Astrocyte of the cerebellum (primary cell): ENCODE measurements at places on chromosomes 13 and 19.

- no peak for DNase-seq
Measured at GRCh38 chr13:90197722-90198121, 1149.8 kb upstream of the MIR17HG start.

- DNase-seq, result no peak
Measured at GRCh38 chr13:114131583-114132418, 622 bp downstream of the RASA3 start.

GRCh38 chr13:84208246-84208910, 326.1 kb upstream of the SLITRK1 start:
- no peak for DNase-seq

- DNase-seq, result no peak
Measured at GRCh38 chr13:107644136-107644535, 571.2 kb downstream of the LIG4 start.

DNA sequence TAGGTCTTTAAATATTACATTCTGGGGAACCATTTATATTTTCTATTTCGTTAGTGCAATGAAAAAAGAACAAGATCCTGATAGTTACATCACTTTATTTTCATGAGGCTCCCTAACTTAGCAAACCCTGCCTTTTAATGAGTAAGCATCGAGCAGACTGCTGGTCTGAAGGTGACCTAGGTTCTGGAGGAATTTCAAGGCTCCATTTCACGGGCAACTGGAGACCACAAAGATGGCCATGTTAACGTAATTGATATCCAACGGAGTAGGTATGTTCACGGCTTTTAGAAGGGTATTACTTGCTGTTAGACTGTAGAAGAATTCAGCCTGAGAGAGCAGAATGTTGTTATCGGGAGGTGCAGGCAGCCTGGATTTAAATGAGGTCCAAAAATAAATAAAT, 1597.6 kb downstream of the EFNB2 start:
- no peak for DNase-seq

- DNase-seq, result no peak
Measured at GRCh38 chr13:70829748-70830147, 721.5 kb upstream of the KLHL1 start.

DNA sequence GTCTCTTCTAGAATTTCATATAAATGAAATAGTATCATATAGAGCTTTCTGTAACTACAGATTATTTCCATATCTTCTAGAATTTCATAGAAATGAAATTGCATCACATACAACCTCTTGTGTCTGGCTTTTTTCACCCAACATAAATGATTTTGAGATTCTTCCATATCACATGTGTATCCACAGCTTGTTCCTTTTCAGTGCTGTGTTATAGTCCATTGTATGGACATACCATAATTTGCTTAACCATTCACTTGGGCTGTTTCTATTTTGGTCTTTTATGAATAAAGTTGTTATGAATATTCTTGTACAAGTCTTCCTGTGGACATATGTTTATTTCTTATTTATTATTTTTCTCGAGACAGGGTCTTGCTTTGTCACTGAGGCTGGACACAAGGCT, 11.7 kb downstream of the TPRX1 start:
- DNase-seq, result no peak

- no peak for DNase-seq
Measured at GRCh38 chr13:109500146-109500773, 286.1 kb downstream of the IRS2 start.

DNA sequence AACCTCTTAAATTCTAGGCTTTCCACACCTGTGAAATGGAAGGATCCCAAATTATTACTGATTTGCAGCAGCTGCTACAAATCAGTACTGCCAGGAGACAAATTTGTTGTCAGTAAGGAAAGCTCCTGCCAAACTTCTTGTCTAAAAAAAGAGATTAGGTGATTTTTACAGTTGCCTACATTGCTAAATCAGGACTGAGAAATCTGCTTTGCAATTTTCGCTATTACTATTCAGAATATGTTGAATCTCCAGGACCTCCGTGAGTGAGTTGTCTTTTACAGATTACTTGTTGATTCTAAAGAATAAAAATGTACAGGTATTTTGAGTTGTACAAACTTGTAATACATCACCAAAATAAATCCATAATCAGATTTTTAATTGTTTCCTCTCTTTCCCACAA, 1815.9 kb downstream of the PCDH9 start:
- DNase-seq, result no peak

DNA sequence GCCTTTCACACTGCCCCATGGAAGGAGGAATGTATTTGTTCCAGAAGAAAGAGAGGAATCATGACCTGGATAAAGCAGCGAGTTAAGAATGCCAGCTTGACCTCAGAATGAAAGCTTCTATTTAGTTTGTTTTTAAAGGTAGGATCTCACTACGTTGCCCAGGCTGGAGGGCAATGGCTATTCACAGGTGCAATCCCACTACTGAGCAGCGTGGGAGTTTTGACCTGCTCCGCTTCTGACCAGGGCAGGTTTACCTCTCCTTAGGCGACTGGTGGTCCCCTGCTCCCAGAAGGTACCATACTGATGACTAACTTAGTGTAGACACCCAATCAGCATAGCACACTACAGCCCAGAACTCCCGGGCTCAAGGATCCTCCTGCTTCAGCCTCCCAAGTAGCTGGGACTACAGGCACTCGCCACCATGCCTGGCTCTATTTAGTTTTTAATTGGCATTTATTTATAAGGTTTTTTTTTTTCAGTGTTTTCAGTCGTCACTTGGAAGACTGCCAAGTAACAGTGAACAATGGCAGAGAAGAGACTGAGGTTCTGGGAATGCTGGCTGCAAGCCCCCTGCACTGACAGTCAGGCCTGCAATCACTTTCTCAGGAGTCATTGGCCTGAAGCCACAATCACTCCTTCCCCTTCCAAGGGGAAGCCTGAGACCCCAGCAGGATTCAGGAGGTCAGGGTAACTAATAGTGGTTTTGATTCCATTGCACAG, 73.1 kb downstream of the EPS15L1 start:
- DNase-seq, result peak; percentile 19

DNA sequence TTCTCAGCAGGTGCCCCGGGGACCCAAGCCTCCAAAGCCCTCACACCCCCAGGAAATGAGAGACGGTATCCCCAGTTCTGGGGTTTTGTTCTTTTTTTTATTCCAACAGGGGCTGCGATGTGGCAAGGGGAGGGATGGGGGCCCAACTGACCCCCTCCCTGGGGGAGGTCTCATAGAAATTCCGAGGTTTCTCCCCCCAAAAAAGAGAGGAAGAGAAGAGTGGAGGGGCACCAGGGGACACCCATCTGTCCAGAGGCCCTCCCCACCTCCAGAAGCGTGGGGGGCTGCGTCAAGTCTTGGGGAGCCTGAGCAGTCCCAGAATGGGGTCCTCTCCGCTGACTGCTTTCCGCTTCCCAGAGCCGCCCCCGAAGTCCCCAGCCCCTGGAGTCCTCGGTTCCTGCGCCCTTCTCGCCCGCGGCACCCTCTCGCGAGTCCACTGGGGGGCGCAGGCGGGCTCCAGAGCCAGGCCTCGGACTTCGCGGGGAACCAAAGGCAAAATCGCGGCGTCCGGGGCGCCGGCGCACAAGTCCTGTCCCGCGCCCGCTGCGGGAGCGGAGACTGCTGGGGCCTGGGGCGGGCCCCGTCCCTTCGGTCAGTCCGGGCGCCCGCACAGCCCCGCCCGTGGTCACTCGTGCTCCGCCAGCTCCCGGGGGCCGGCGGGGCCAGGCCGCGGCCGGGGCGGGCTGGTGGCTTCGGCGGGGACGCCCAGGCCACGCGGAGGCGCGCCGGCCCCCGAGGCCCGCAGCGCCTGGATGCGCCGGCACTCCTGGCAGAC, 4.4 kb upstream of the ATP1A3 start:
- no peak for DNase-seq
